ENCODE measurements at places on chromosomes 7 and 10.
A peak's percentile ranks its signal among the peaks of the same experiment; 100 is the strongest.

- DNase-seq, result peak; percentile 22
Measured at GRCh38 chr7:7969306-7970236, 975 bp downstream of the GLCCI1 start.

DNA sequence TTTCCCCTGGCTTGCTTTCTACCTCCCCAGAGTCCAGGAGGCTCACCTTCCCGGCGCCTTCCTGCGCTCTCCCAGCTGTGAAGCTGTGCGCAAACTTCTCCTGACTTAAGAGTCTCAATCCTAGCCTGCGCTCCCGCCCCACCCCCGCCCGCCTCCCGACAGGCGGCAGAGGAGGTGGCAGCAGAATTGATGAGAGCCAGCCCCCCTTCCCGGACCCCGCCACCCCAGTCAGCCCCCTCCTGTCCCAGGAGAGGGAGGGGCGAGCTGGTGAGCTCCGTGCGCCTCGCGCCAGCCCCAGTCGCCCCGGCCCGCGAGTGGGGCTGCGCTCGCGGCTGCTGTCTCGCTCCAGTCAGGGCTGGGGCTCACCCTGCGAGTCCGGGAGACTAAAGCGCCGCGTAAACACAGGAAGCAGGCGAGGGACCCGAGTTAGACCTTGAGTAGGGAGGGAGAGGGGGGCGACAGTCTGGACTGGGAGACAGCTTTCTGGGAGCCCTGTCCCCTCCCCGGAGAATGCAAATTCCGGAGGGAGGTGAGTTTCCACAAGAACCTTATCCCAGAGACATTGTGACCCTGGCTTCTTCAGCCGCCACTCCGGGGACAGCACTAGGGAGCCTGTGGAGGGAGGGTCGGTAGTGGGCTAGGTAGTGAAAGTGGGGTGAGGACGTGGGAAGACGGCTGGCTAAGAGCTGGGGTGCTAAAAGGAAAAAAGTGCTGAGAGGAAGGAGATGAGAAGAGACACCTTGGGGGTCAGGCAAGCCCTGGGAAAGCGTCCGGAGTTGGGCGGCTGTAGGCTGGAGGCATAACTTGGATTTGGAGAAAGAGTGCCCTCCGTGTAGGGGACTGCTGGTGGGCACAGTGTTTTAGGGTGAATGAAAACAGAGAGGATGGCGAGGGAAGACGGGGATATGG is at the start of gene CALCR:
Gene CALCR (minus strand): TSS at position 79 of the 909 bp plus-strand sequence. CDS start 87,743 bp downstream, outside the sequence.
- DNase-seq, result no peak

GRCh38 chr10:111973306-111973705 is 210.3 kb downstream of the GPAM start:
- no peak for DNase-seq

DNA sequence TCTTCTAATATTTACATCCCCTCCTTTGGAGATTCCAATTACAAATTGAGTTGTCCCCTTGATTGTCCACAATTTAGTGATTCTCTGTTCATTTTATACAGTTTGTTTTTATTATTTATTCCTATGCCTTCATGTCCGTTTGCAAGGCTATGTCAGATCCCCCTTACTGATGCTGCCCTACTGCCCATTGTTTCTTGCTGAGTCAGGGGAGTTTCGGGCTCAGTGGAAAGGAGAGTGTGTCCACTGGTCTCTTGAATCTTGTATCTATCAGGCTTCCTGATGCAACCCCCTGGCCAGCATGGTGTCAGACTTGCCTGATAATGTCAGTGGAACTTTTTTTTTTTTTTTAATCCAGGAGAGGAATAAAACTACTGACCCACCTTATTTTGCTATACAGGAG is 384.4 kb downstream of the CDC14C start:
- DNase-seq, result no peak

DNA sequence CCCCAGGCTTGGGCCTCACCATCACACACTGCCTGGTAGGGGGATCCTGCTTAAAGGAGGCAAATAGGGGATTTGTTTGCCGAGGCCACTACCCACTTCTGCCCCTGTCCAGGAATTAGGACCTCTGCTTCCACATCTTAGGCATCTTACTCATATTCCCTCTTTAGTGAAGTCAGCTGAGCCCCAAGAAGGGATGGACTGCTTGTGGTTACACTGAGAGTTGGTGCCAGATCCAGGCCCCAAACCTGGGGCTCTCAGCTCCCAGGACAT is 1.6 kb upstream of the GPRIN2 start:
- DNase-seq, result no peak

All from uterus (tissue), 4 donors.